ENCODE measurements at places on chromosomes 5 and 9.
A peak's percentile ranks its signal among the peaks of the same experiment; 100 is the strongest.

DNA sequence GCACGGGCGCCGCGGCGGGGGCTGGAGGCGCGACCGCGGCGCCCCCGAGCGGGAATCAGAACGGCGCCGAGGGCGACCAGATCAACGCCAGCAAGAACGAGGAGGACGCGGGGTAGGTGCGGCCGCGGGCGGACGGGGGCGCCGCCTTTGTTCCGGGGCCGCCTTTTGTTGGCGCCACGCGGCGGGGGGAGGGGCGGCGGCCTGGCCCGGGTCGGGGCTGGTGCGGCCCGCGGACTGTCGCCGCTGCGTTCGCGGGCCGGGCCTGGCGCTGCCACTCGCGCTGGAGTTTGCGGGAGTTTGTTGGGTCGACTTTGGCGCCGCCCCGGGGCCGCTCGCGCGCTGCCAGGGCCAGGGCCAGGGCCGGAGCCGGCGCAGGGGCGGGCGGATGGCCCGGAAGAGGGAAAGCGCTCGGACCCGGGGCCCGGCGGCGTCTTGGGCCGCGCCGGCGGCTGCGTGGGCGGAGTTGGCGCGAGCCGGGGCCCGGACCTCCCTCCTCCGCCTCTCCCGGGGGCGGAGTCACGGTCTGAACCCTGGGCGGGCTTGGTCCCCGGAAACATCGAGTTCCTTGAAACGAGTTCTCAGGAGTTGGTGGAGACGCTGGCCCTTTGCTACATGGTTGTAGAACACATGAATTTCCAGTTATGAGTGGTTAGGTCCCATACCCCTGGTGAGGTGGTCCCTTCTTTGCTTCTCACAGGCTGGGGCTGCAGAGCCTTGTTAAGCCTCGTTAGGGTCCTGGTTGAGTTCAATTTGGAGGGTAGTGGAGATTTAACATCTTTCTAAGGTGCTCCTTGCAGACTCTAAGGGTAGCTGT lies 809 bp downstream of the HNRNPAB start:
- peak; percentile 54 for DNase-seq

DNA sequence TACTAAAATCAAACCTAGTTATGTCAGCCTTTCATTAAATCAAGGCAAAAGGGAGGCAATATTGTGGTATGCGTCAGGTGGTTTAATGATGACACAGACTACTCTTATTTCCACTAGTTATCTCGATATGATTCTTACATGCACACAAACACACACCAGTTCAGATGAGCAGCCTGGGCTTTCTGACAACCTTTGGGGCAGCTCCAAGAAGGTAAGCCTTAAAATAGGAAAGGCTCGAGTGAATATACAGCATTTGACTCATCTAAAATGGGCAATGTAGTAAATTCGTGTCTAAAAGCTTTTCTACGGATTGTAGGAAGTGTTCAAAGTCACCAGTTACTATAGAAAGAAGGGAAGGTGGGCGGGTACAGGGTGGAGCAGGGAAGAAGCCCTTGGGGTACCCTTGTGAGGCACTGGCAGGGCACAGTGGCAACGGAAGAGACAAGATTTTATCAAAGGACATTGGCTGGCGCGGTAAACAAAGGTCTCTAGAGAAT lies 1.9 kb downstream of the ANKH start:
- no peak for DNase-seq

DNA sequence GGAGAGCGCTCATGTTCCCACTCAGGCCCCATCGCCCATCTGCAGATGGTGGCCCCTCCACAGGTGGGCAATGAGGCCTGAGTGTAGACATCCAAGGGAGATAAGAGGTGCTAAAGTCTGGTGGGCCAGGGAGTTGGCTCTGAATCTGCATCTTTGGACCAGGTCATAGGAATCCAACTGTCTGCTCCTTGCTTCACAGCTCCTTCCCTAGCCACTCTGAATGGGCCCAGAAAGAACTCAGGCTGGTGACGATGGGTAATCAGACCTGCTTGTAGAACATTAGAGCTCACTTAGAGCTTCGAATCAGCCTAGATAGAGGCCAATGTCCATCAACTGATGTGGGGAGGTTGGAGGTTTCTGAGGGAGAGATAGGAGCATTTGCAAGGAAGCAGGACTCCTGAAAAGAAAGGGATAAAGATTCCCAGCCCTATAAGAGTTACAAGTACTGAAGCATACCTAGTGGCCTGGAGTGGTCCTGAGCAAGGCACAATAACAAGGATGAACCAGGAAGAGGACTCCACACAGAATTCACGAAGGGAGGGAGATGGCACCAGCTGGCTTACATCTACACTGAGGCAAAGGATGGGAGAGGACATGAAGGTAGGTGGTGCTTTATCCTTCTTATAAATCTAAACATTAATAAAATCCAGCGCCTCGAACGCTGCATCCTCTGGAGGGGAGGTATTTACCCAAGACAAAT lies 132.8 kb upstream of the ALDH1B1 start:
- DNase-seq = no peak

- no peak for DNase-seq
These were observed 97.5 kb upstream of the FCN2 start for GRCh38 chr9:134782921-134783698.

GRCh38 chr5:11046160-11046559 lies 285.1 kb upstream of the DAP start:
- DNase-seq = peak; percentile 2

DNA sequence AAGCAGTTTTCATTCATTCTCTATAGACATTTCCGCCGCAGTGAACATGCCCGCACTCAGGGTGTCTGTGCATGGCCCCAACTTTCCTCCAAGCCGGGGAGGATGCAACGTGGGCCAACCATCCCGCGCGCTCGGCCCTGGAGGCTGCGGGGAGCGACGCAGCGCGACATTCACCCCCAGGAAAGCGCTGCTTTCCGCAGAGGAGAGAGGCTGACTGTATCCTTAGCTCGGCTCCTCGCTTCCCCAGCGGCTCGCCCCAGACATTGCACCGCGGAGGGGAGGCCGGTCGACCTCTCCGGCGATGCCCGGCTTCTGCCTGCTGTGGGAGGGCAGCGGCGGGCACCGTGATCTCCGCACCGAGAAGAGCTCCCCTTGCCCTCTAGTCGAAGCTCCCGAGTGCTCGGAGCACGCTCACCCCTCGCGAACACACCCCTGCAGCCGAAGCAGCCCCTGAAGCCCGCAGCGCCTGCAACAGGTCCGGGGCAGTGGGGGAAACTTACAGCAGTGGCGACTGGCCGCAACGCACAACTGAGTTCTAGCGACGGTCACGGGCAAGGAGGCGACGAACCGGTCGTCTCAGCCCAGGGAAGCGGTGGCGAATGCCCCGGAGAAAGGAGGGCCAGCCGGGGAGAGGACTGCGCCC lies 600 bp downstream of the ENC1 start:
- DNase-seq = no peak

DNA sequence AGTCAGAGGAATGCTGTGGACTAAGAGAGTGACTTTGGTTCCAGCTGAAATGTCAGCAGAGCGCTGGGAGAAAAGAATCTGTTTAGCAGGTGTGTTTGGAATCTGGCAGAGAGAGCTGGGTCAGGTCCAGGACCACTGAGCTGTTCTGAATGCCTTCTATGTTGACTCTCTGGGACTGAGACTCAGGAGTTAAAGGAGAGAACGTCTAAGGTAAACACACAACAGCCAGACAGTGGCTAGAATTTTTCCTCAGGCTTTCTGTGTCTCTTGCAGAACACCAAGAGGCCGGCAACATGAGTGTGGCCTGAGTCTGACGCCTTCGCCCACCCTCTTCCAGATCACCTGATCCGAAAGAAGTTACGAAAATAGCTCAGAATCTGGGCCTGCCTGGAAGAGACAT lies 107.2 kb upstream of the ZNF462 start:
- DNase-seq = no peak

DNA sequence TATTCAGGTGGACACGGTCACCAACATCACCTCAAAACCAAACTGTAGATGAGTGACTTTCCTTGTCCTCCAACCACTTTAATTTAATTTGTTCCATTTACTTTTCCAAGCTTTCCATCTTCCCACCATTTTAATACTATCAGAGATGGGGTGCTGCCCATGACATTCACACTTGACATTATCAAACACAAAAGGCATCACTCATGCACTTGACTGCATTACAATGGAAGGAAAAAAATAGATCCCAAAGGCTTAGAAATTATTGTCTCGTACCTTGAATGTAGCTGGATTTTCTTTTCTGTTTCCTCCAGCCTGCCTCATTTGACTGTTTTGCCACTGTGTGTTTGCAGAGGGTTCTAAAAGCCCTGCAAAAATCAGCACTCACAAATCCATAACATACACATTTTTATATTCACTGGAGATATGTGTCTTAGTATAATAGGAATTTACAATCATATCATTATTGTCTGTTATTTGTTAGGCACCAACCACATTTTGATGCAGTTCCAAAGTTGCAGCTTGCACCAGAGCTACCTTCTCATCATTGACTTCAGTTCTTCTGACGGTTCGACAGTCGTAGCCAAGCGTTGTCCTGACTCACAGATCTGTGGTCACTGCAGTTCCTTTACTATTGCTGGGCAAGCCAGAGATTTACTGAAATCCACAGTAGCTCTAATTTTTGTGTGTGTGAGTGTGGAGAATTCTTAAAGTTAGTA lies 712.3 kb upstream of the WWC1 start:
- peak; percentile 55 for DNase-seq

DNA sequence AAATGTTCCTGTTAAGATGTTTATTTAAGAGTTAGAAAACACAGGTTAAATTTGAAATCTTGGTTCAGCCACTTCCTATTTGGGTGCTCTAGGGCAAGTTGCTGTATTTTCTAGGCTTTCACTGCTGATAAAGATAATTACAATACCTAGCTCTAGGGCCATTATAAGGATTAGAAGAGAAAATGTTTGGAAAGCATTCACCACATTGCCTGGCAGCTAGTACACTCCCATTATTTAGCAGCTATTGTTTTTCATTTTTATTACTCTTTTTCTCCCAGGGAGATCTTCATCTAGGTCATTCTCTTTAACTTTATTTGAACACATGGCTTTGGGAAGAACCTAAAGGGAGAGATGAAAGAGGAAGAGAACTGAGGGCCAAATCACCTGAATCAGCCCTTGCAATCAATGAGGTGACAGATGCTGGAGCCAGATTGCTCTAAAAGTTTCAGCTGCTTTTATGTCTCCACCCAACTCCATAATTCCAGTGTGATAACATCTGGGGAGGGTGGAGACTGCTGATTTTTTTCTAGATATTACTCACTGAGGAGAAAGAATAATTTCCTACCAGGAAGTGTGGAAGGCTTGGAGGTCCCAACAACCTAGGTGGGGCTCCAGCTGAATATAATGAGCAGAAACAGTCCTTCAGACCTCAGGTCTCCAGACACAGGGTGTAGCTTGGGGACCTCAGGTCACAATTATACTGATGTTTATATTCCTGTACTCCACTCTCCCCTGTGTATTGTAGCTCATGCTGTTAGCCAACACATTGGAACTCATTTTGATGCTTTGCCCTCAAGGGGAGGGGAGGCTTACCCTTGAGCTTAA lies 640.0 kb downstream of the RAB3C start:
- DNase-seq = no peak

DNA sequence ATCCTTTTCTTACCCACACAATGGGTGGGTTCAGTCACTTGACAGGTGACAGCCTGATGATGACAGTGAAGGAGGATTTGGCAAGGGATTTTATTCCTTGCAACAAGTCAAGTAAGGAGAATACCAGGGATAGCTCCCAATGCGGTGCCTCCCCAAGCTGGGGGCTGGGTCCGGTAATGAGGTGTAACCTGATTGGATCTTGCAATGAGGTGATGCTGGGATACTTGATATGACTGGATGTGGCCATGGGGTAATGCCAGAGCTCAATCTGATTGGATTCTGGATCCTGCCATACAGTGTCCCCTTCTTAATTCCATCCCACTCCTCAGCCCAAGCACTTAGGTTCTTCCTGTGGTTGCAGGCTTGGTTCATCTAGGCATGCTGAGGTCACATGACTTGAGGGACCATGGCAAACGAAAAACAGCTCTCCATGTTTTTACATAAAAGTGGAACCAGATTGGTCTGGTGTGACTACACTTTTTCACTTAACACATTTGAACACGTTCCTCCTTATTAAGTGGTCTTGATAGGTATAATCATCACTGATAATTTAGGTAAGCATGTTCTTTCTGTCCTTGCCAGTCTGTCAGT lies 181.1 kb downstream of the PDZD2 start:
- no peak for DNase-seq

DNA sequence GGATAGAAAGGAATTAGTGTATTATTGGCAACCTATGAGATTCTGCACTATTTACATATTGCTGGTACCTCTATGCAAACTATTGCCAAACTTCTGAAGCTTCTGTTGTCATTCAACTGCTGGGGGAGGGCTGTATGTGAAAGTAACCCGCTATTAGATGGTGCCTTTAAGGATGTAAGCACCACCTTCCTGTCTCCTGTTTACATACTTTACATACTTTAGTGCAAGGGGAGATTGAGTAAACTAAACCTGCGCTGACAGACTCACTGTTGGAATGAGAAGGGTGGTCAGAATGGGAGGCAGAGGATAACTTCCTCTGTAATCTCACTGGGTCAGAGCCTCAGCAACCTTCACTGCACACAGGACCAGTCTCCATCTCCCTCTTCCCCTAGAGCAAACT lies 123.8 kb downstream of the NR3C1 start:
- no peak for DNase-seq

DNA sequence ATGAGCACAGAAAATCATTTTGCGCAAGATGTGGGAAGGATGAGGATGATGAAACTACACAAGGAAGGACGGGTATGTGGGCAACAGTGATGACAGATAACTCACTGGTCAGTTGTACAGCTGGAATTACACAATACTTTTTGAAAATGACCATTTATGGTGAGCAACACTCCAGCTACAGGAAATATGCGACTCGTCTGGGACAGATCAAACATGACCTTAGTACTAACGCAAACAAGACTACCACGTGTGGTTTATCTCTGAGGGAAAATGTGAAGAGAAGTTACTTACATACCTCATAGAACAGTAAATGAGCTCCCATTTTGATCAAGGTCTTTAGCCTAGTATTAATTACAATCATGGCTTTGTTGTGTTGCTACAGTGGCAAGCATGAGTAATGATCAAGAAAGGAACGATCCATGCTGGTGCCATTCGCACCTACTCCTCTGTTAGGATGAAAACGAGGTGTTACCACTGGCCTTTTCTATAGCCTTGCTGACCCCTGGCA lies 456.9 kb downstream of the BNC2 start:
- DNase-seq = peak; percentile 85

- peak; percentile 71 for DNase-seq
These were observed 27.1 kb upstream of the MYORG start for GRCh38 chr9:34403554-34404380.

Data from stromal cell of bone marrow (primary cell).